ENCODE measurements at places on chromosomes 11 and 22.
A peak's percentile ranks its signal among the peaks of the same experiment; 100 is the strongest.

GRCh38 chr11:2860636-2861035, 24.9 kb downstream of the CDKN1C start:
- no peak for DNase-seq

- peak; percentile 71 for DNase-seq
These were observed 5.6 kb upstream of the SH3BP1 start for GRCh38 chr22:37633625-37634416.

GRCh38 chr11:44464741-44465140, 100.7 kb upstream of the CD82 start:
- DNase-seq, result no peak

DNA sequence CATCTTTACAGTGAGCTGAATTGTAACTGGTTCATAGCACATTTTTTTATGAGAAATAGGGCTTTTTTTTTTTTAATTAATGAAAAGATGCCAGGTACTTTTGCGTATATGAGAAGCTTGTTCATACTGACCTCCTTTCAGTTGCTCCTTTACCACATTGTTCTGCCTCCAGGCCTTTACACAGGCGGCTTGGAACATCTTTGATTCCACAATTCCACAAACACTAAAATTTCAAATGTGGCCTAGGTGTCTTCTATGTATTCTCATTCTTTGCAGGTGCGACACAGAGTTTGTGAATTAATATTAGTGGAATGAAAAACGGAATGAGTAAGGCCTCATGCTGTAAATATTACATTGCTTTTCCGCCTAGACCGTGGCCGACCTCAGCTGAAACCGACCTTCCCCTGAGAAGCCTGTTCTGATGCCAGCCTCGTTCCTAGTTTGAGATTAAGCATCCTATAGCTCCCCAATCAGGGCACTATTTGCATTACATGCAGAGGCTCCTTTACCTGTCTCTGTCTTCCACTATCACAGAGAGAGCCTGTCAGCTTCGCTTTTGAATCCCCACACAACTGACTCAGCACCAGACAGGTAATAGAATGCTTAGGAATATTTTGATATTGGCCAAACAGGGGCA, 125.8 kb downstream of the LDLRAD3 start:
- DNase-seq, result no peak

DNA sequence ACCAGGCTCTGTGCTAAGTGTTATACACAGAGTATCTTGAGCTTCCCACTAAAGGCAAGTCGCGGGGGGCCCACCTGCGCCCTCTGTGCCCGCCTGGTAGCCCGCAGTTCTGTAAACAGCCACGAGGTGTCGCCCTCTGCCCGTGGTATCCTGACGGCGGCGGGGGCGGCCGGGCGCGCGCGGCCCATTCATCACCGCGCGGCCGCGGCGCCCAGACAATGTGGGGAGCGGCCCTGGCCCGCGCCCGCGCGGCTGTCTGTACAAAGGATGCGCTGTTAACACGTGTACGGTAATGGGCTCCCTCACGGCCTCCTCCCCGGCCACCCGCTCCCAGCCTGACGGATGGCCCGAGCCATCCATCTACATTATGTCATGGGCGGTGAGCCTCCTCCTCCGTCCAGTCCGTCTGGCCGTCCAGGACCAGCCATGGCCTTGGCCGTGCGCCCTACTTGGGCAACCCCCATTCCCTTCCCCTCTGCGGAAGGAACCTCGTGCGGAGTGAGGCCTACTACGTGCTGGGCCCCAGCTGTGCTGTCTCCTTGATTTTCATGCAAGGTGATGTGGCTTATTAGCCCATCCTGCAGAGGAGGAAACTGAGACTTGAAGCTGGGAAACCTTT, 99.4 kb downstream of the MIAT start:
- DNase-seq, result peak; percentile 42

- no peak for DNase-seq
These were observed 49.5 kb downstream of the VSIG10L2 start for GRCh38 chr11:125995313-125995712.

DNA sequence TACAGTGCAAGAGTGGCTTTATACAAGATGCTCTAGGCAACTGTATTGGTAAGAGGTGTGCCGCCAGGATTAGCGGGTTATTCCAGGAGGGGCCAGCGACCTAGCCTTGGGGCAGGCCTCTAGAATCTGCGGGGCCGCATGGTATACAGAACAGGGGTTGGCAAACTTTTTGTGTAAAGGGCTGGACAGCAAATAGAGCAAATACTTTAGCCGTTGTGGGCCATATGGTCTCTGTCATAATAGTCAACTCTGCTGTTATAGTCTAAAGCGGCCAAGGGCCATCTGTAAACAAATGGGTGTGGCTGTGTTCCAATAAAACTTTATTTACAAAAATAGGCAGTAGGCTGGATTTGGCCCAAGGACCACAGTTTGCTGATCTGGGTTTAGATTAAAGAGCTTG, 32.6 kb downstream of the FBLN1 start:
- DNase-seq, result no peak

- peak; percentile 43 for DNase-seq
These were observed 88.8 kb upstream of the API5 start for GRCh38 chr11:43223026-43223425.

- DNase-seq, result no peak
These were observed 69.7 kb upstream of the NECTIN1 start for GRCh38 chr11:119798656-119799055.

DNA sequence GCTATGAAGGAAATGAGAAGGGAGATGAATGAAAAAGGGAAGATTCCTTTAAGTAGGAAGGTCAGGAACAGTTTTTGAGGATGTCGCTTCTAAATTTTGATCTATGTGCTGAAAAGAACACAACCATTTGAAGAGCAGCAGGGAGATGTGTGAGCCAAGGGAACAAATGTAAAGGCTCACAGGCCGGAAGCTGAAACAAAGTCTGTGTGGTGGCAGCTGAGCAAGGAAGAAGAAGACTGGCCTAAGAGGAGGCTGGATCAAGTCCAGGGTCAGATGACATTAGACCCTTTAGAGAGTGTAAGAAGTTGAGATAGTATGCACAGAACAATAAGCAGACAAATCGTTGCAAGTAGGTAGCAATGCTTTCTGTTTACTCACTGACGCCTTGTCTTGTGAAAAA, 1631.4 kb upstream of the TENM4 start:
- no peak for DNase-seq

DNA sequence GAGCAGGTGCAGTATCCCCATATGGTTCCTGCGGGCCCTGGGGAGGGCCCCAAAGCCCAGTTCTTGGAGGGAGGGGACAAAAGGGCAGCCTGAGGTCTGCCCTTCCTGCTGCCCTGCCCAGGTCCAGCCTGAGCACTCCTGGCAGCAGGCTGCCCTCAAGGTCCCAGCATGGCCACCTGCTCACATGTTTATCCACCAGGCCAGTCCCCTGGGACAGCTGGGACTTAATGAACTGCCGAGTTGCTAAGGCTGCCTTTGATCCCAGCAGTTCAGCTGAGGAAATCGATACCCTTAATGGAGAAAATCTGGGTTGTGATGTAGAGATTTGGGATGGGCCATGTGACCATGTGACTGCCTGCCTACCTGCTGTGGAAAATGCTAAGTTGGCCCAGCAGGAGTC, 146.2 kb downstream of the TRIM29 start:
- no peak for DNase-seq

DNA sequence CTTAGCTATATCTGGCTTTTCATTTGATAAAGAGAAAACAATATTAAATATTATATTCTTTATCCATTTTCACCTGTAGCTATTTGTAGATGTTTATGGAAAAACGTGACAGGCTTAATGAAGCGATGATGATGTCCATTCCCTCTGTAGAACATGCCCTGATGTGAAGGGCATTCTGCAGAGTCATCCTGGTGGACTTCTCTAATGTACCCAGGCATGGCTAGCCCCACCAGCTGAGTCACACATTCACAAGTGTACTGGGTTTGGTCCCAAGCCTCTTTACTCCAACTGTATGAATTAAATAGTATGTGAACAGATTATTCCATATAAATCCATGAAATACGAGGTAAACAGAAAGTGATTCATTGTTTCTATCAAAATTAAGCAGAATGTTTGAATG, 139.3 kb downstream of the CADM1 start:
- DNase-seq, result no peak

- no peak for DNase-seq
These were observed 50.9 kb downstream of the RPS6KA4 start for GRCh38 chr11:64409707-64410403.

DNA sequence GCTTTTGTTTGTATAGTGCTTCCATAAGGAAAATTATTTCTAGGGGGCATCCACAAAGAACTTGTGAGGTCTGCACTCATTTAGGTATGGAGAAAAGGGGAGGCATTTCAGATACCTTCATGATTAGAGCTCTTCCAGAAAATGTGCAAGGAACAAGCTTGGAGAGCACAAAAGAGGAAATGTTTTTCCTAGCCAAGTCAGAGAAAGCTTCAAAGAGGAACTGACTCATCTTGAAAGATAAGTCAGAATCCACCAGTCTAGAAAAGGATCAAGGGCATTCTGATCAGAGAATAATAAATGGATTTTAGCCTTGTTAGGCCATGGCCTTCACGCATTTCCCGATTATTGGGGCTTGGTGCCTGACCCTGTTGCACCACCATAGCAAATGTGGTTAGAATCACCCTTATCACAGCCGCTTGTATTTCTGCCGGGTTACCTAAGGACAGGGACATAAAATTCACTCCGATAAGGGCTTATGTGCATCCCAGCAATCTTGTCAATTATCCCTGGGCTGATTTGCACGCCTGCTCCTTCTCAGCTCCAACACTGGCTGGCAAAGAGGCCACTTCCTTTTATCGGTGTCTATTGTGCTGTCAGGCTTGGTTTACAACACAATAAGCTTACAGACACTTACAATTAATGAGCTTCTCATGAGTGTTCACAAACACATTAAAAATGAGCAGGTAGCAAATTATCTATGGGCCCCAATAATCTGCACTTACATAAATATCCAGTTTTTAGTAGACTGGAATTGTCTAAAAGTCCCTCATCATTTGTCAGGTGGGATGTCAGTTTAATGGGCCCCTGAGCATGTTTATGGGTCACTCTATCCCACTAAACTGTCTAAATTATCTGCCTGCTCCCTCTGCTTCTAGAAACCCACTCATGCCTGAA, 613.5 kb downstream of the SOX6 start:
- DNase-seq, result no peak
